ENCODE measurements at places on chromosomes 7 and 10.

GRCh38 chr10:36764823-36765222 lies 360.6 kb upstream of the ANKRD30A start:
- no peak for DNase-seq

DNA sequence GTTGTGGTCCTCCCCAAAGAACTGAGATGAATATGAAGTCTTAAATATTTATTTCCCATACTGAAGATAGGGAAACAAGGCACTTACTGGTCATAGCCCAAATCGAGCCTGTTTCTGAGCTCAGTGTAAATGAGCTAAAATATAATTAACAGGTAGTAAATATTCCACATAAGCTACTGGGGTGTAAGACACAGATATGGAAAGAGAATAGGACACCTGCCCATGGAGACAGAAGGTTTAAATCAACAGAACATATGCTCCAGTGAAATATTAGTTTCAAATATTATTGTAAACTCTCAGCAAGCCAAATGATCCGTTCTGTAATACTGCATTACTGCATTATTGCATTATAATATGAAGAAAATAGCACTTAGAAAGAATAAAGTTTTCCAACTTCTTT lies 537.9 kb downstream of the ANKRD7 start:
- no peak for DNase-seq

- DNase-seq, result no peak
Measured at GRCh38 chr10:34581801-34582532, 233.1 kb downstream of the PARD3 start.

- no peak for DNase-seq
Measured at GRCh38 chr7:94350734-94351133, 44.0 kb upstream of the COL1A2 start.

GRCh38 chr10:8032558-8032957 lies 21.9 kb upstream of the GATA3 start:
- DNase-seq, result no peak

Data from CD4-positive, alpha-beta T cell treated with Interleukin-2 at 100 ng/mL for 4 hours (primary cell).